Activated CD4-positive, alpha-beta T cell treated with anti-CD3 and anti-CD28 coated beads, Interleukin-2, amount 10 ng/mL, durations not matched to agents 24 days and 14 days (primary cell): ENCODE measurements at places on chromosomes 12 and 14.

DNA sequence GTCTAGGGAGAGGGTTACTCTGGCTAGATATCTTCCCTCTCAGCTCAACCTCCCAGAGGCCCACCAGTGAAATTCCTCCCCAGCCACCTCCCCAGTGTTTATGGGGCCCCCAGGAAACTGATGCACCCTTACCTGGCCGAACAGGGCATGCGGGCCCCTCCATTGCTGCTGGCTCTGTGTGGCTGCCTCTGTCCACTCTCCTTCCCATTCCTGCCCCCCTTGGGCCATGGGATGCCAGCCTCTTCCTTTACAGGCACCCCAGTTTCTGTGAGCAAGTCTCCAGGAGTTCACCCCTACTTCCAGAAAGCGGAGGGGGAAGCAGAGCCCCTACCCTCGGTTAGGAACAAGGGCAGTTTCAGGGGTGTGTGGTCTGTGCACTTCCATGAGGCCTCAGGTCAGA lies 19.4 kb upstream of the ZDHHC22 start:
- DNase-seq = no peak

DNA sequence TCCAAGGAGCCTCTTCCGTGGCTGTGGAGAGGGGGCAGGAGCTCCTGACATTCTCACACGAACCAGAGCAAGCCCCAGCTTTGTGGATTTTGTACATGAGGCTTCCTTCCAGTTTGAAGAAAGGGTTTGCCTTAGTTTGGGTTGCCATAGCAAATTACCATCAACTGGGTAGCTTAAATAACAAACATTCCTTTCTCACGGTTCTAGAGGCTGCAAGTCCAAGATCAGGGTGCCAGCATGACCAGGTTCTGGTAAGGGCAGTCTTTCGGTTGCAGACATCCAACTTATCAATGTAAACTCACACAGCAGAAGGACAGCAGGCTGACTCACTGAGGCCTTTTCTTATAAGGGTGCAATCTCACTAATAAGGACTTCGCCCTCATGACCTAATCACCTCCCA lies 25.9 kb upstream of the STAB2 start:
- no peak for DNase-seq

DNA sequence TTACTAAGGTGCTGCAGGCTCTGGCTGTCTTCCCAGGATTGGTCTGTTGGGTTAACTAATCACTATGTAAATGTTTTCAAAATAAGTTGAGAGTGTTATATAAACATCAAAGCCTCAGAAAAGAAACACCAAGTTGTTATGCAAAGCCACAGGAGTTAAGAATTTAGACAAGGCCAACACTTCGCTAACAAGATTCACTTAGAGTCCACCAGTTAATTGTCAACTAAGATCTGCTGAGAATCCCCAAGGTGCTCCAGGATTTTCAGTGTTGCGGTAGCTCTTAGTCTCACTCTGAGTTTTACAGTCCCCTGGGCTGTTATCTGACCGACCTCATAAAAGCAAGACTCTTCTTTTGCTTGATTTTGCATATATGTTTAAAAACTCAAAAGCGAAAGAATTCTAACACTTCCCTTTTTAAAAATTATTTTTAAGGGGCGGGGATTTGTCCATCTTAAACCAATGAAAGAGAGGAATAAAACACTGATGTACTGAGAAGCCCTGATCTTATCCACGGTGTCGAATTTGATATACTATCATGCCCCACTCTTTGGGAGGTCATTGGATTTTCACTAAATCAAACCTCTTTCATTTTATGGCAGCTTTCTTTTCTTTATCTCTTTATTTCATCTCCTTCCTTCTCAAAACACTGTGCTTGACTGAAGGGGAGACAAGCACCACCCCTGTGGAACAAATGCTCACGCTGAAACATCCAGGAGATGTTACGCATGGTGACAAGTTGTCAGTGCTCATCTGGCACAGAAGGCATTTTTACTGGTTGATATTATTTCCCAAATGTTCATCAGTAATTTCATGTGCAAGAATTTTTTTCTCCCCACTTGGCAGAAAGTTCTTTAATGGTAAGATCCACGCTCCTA lies 7.0 kb downstream of the NIN start:
- no peak for DNase-seq

- DNase-seq = no peak
Measured at GRCh38 chr12:68559984-68560850, 50.5 kb upstream of the RAP1B start.

DNA sequence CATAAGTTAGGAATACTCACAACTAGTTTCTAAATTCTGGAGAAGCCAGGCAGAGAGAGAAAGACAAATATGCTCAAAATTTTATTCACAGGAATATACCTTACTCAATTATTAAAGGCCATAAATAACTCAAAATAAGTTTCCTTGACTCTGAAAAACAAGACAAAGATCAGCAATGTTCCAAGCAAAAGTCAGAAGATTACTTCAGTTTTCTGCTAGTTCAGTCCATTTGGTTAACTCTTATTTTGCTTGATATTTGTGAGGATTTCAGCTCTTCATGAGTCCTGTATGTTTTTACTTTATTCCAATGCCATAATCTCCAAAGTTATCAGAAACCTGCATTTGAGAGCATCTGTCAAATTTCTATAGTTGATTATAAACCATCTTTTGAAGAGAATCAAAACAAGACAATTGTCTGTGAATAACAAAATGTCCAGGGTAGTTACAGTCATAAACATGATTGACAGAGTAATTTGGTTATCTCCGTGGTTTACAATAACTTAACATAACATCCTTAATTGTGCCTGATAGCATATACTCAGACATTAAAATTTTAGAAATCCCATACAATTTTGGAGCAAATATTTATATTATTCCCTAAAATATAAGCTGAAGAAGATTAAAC lies 17.1 kb downstream of the ASCL4 start:
- DNase-seq = no peak

DNA sequence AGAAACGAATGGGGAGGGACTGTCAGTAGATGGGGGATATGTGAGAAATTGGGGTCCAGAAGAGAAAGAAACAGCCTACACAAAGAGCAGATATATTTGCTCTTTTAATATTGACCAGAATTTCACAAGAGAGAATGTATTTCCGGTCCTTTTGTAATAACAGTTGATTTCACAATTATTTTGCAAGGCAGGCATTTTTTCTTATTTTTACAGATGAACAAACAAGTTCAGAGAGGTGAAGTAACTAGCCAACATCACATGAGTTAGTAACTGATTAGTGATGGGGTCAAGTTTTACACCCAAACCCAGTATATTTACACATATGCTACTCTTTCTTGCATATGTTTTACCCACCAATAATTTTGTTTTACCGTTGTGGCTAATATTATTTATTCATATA lies 188.2 kb downstream of the NAV3 start:
- no peak for DNase-seq

DNA sequence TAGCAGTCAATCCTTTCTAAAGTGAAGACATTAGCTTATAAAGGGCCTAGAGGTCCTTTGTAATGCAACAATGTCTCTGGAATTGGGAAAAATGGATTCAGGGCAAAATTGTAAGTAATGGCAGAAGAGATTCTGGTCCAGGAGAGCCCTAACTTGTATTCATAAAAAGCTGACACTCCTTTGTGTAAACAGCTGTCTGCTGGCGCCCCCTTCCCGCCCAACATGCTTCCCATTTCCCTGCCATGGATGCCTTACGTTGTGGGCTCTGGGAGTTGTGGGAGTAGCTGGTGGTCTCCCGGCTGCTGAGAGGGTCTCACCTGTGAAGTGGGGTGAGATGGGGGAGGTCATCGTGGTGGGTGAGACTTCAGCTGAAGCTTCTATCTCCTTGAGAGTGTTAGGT lies 2.3 kb downstream of the ACRBP start:
- DNase-seq = no peak

- no peak for DNase-seq
Measured at GRCh38 chr12:857611-858010, 91.9 kb downstream of the RAD52 start.

DNA sequence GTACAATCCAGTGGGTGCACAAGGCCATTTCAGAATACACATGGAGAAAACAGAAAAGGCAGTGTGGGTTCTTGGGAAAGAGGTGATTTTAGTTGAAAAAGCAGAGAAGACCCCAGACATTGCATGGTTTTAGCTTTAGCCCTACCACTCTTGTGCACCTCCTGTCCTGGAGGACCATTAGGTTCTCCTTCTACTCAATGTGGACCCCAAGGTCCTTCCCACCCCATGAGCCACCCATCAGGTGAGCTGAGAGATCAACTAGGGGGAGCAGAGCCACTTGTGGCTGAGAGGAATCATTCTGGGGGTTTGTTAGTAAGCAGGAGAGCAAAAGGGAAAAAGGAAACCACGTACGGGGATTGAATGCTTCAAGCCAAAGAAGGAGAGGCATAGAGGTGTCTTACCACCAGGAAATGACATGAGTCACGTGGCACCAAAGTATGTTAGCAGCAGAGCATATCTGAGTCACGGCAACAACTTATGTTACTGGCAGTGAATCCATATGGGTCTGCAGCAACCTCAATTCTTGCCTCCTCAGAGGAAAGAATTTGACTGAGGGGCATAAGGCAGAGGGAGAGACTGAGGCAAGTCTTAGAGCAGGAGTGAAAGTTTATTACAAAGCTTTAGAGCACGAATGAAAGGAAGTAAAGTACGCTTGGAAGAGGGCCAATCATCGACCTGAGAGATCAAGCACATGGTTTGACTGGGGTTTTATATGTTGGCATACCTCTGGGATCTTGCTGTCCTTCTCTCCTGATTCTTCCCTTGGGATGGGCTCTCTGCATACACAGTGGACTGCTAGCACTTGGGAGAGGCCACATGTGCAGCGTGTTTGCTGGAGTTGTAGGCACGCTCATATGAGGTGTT lies 73.9 kb downstream of the HSD17B6 start:
- peak; percentile 77 for DNase-seq

DNA sequence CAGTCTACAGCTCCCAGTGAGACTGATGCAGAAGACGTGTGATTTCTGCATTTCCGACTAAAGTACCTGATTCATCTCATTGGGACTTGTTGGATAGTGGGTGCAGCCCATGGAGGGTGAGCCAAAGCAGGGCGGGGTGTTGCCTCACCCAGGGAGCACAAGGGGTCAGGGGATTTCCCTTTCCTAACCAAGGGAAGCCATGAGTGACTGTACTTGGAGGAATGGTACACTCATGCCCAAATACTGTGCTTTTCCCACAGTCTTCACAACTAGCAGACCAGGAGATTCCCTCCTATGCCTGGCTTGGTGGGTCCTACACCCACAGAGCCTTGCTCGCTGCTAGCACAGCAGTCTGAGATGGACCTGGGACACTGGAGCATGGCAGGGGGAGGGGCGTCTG lies 21.0 kb upstream of the ABCC9 start:
- DNase-seq = no peak

DNA sequence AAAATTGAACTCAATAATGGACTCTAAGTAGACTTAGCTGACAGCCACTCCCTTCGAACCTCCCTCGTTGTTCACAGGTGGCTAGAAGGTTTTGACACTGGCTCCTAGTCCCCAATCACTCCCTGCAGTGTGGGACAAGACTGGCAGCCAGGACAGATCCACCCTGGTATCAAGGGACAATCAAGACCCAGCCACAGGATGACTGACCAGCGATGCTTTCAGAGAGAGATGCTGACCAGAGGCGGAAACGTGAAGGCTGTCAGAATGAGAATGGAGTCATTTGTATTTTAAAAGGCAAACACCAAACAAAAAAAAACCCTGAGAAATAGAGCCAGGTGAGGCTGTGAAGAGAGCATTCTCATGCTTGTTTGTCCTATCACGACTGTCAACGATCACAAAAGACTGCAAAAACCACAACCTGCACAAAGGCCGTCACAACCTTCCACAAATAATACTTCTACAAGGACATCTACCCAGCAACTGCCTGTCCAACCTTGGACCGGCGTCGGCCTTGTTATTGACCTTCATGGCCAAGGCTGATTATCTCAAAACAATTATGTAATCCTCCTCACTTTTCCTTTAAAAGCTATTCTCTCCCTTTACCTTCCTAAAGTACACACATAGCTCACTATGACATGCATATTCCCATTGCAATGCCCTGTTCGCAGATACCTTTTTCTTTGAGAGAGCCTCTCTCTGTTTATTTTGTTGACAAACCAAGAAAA lies 13.2 kb downstream of the EIF5 start:
- no peak for DNase-seq

- DNase-seq = peak; percentile 84
Measured at GRCh38 chr12:46373301-46374296, 1.0 kb upstream of the SLC38A2 start.

DNA sequence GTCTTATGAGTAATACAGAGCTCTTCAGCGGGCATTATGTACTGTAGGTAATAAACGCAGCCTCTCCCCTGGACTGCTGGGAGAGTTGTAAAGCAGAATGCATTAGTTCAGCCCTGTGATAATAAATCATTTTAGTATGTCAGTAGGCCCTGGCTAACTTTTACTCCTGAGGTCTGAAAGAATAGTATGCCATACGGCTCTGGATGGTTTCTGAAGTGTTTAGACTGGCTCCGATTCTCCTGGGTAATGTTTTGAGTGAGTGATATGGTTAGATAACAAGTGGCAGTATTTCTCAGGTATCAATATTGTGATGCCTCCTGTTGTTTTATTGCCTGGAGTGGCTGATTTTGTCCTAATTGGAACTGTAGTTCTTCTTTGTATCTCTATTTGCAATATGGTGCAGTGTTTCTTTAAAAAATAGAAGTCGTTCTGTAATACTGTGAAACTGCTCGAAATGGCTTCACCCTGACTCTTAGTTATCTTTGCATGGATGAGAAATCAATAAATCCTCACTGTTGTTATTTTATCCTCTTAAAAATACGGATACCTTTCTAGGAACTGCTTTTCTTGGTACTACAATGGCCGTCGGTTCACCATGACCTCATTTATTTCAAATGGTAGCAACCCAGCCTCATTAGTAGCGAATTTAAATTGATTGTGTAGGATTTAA lies 100.2 kb downstream of the PDZRN4 start:
- DNase-seq = no peak
